WERI-Rb-1 (cell line): ENCODE measurements at places on chromosomes 12 and 14.

DNA sequence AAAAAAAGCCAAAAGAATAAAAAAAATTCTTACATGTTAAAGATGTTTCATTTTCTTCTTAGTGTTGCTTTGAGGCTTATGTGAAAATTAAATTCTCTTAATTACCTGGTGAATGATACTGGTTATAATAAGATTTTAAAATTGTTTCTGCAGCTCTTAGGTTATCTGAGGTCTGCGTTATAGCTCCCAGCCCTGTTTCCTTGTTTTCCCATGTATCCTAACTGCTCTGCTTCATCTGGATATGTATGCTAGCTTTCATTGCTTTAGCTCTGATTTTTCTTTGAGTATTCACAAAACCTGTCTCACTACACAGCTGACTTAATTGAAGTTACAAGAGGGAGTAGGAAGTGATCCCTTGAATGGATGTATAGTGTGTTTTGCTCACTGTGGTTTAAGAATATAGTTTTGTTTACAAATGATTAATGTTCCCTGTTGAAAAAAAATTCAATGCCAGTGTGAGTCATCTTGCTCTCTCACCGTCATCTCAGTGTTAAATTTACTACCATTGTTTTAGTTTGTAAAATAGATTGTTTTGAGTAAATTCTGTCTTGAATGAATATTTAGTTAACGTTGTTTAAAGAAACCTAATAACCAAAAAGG lies 26.8 kb downstream of the CPSF6 start:
- DNase-seq = no peak

- DNase-seq = no peak
These were observed 117.0 kb upstream of the CCDC198 start for GRCh38 chr14:57610631-57611030.

GRCh38 chr14:95981965-95982364 lies 57.2 kb upstream of the C14orf132 start:
- no peak for DNase-seq

GRCh38 chr14:71183876-71184689 lies 276.8 kb downstream of the PCNX1 start:
- no peak for DNase-seq

GRCh38 chr12:71276541-71276940 lies 118.7 kb upstream of the TSPAN8 start:
- no peak for DNase-seq
